Neural crest cell (in vitro differentiated cells): ENCODE measurements at places on chromosomes 7 and 10.

GRCh38 chr7:87982116-87982515 is 48.1 kb downstream of the ADAM22 start:
- H3K27me3 ChIP-seq, result no peaks in the 10 kb centered on the region
- H3K36me3 ChIP-seq, result peaks cover 2% of the 10 kb centered on the region
- DNase-seq, result no peak
- H3K27ac ChIP-seq, result no peak overlapping the region
- peaks cover 5% of the 10 kb centered on the region for H3K4me1 ChIP-seq

GRCh38 chr7:28591725-28592349 is 179.5 kb downstream of the CREB5 start:
- no peaks in the 10 kb centered on the region for H3K4me1 ChIP-seq
- H3K27ac ChIP-seq, result peak overlapping the region; percentile 40
- no peak overlapping the region for H3K4me3 ChIP-seq
- no peak for DNase-seq

GRCh38 chr7:98641646-98642500 is 24.8 kb downstream of the NPTX2 start:
- H3K4me1 ChIP-seq, result peaks cover 4% of the 10 kb centered on the region
- no peak overlapping the region for H3K4me3 ChIP-seq
- no peak for DNase-seq
- peaks cover 4% of the 10 kb centered on the region for H3K27me3 ChIP-seq

DNA sequence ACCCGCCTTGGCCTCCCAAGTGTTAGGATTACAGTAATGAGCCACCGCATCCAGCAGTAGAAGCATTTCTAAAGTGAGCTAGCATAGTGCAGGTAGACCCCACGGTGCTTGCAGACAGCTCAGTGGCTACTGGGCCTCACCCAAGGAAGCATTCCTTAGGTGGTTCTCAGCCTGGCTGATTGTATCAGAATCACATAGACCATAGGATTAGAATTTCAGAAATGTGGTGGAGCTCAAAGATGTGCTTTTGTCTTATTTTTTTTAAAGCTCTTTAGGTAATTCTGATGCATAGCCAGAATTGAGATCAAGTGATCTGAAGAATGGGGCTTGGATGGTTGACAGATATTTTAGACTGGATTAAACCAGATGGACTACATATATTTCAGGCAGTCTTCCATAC is 10.9 kb downstream of the ANLN start:
- no peak for DNase-seq
- no peak overlapping the region for H3K27ac ChIP-seq
- H3K27me3 ChIP-seq, result no peaks in the 10 kb centered on the region
- H3K36me3 ChIP-seq, result peaks cover 36% of the 10 kb centered on the region
- no peak overlapping the region for H3K4me3 ChIP-seq

GRCh38 chr7:114823290-114823689 is 98.6 kb upstream of the MDFIC start:
- H3K4me1 ChIP-seq, result no peaks in the 10 kb centered on the region
- H3K27ac ChIP-seq, result no peak overlapping the region
- no peak overlapping the region for H3K4me3 ChIP-seq
- H3K36me3 ChIP-seq, result peaks cover 3% of the 10 kb centered on the region
- no peaks in the 10 kb centered on the region for H3K27me3 ChIP-seq
